ENCODE measurements at places on chromosomes 6 and 20.

DNA sequence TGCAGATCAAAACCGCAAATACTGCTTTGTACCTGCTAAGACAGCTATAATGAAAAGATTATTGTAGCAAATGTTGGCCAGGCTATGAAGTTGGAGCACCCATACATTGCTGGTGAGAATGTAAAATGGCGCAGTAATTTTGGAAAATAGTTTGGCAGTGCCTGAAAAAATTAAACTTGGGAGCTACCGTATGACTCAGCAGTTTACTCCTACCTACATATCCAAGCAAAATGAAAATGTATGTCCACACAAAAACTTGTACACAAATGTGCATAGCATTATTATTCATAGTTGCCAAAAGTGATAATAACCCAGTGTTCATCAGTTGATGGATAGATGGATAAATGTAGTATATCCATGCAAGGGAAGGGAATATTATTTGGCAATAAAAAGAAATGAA lies 13.3 kb downstream of the DSTN start:
- no peak for DNase-seq

GRCh38 chr6:5403609-5404008 lies 142.3 kb downstream of the FARS2 start:
- no peak for DNase-seq

- DNase-seq = peak; percentile 46
Observed at GRCh38 chr6:163392533-163392932, 22.0 kb upstream of the QKI start.

DNA sequence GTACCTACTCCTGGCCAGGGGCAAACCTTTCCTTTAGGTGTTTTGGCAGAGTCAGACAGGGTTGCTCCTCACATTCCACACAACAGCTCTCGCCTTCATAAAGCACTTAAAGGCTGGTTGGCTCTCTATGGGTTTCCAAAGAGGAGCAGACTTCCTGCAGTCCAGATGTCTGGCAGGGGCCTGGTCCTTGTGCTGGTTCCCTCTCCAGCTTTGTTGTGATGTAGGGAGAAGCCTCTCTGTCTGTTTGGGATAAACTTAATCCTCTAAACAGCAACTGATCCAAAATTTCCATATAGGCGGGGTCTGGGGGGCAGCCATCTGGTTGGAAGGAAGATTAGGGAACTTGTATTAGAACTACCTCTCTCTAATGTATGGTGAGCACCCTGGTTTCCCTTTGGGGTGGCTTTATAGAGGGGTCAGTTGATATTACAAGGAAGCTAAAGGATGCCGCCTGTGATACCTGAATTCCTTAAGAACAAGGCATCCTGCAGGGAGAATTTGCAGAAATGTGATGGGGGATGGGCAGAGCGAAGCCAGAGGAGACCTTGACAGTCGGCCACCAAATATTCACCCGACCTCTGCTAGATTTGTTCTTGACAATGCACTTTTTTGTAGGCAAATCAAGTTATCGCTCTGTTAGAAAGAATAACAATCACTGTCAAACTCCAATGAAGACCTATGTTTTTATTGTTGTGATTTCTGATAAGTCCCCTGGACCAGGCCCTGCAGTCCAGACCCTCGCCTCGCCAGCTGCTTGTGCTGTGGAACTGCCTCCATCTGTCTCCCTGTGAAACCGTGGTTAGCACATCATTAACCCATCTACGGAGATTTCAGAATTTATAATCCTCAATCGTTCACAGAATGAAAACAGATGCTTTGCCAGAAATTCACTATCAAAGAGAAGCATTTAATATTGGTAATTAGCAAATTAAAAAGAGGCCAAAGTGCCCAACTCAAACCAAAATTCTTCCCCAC lies 94.0 kb upstream of the RALGAPA2 start:
- DNase-seq = no peak

DNA sequence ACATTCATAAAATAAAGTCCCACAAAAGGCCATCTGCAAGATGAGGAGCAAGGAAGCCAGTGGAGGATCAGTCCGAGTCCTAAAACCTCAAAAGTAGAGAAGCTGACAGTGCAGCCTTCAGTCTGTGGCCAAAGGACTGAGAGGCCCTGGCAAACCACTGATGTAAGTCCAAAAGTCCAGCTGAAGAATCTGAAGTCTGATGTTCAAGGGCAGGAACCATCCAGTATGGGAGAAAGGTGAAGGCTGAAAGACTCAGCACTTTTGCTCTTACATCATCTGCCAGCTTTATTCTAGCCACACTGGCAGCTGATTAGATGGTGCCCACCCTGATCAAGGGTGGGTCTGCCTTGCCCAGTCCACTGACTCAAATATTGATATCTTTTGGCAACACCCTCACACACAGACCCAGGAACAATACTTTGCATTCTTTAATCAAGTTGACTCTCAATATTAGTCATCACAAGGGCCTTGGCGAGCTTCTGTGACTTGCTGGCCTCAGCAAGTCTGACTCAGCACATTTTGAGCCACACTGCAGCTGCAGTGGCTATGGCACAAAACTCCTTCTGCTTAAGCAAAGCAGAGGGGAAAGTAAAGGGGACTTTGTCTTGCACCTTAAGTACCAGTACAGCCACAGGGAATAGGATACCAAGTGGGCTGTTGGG lies 1370.3 kb upstream of the CITED2 start:
- no peak for DNase-seq

- no peak for DNase-seq
Observed at GRCh38 chr20:24966317-24967012, 17.4 kb downstream of the CST7 start.

DNA sequence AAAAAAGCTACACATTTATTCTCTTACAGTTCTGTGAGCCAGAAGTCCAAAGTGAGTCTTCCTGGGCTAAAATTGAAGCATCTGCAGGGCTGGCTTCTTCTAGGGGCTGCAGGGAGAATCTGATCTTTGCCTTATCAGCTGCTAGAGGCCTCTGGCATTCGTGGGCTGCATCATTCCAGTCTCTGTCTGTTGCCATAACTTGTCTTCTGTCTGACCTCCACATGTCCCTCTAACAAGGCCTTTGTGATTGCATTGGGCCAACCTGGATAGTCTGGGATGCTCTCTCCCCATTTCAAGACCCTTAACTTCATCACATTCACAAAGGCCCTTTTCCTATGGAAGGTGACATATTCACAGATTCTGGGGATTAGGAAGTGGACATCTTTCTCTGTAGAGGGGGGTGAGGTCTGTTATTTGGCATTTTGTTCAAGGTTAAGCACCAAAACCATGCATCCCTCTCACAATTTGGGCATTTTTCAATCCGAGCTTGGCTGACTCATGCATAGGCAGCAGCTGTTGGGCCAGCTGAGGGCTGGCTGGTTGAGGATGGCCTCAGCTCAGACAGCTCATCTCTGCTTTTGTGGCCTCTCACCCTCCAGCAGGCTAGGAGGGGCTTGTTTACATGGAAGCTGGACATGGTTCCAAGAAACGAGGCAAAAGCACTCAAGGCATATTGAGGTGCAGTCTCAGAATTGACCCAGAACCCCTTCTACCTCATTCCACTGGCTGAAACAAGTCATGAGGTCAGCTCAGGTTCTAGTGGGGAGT lies 116.1 kb upstream of the NXT1 start:
- no peak for DNase-seq

- DNase-seq = no peak
Observed at GRCh38 chr6:108730635-108731515, 117.3 kb upstream of the ARMC2 start.

- DNase-seq = no peak
Observed at GRCh38 chr6:116192786-116193185, 61.1 kb downstream of the TSPYL4 start.

- peak; percentile 45 for DNase-seq
Observed at GRCh38 chr6:41780551-41781365, at the start of gene PRICKLE4. Gene PRICKLE4 (plus strand): TSS chr6:41780782. CDS start chr6:41783474, 2,692 bp downstream.

- peak; percentile 99 for DNase-seq
Observed at GRCh38 chr20:50731055-50731929, at the start of gene PARD6B. Gene PARD6B (plus strand): TSS chr20:50731580. CDS start chr20:50731787, 207 bp downstream.

- DNase-seq = no peak
Observed at GRCh38 chr6:79384845-79385244, 150.4 kb upstream of the HMGN3 start.

GRCh38 chr6:98847416-98847778 lies 13.0 kb downstream of the POU3F2 start:
- DNase-seq = no peak

DNA sequence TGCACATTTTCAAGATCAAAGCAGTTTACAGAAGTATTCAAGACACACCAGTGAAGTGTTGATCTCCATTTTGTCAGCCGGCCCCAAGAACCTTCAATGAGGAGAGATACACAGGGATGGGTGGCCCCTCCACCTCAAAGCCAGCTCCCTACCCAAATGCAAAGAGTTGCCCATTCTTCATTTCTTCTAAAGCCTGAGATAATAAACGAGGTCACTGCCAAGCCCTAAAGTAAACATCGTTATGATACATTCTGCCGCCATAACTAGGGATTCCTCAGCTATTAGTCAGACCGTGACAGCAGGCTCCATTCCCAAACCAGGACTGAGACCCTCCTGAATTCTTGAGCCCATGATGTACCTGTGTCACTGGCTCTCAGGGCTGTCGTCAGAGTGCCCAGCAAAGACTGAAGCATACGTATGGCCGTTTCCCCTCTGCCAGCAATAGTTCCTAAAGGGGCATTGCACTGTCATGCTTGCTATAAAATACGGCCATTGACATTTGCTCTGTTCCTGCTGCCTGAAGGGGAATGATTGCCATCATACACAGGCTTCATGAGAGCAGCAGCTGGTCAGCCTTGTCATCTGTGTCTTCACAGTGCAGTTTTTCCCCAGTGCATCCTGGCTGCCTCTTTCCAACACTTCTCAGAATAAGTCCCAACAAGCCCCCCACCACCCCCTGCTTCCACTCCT lies 41.7 kb downstream of the ISM1 start:
- DNase-seq = peak; percentile 24

GRCh38 chr20:14441201-14441600 lies 103.8 kb upstream of the FLRT3 start:
- DNase-seq = no peak

DNA sequence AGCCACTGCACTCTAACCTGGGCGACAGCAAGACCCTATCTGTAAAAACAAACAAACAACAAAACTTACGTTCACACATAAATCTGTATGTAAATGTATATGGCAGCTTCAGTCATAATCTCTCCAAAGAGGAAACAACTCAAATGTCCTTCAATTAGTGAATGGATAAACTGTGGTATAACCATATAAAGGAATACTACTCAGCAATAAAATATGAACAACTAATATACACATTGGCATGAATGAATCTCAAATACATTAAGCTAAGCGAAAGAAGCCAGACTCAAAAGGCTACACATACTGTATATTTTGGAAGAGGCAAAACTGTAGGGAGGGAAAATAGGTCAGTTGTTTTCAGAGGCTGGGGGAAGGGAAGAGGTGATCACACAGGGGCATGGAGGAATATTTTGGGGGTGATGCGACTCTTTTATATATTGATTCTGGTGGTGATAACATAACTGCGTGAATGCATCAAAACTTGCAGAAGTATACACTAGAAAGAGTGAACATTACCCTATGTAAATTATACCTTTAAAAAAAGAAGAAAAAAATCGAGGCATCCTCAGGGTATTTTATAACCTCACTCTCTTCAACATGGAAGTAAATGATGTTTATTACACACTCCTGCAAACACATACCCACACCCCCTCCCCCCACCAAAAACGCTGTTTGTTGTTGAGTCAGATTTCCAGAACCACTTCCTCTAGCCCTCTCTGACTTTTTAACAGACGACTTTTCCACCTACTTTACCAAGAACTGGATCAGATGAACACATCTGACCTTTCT lies 115.2 kb upstream of the RNF24 start:
- no peak for DNase-seq

DNA sequence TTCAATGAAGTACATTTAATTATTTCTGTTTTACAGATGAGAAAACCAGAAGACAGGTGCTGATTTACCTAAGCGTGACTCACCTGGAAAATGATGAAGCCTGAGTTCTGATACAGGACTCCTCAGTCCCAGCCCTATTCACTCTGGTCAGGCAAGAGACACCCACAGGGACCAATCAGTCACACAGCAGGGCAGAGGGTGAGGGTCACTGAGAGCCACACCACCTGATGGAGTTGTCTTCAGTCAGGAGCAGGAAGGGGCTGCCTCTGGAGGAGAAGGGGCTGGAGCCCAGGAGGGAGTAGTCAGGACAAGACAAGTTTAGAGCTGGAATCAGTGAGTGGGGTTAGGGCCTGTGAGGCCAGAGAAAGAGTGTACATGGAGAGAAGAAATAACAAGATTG lies 251.2 kb upstream of the MOCS1 start:
- DNase-seq = no peak

GRCh38 chr20:19880256-19881079 lies 122.4 kb downstream of the RIN2 start:
- no peak for DNase-seq

GRCh38 chr6:91193446-91193845 lies 606.6 kb upstream of the MAP3K7 start:
- no peak for DNase-seq

DNA sequence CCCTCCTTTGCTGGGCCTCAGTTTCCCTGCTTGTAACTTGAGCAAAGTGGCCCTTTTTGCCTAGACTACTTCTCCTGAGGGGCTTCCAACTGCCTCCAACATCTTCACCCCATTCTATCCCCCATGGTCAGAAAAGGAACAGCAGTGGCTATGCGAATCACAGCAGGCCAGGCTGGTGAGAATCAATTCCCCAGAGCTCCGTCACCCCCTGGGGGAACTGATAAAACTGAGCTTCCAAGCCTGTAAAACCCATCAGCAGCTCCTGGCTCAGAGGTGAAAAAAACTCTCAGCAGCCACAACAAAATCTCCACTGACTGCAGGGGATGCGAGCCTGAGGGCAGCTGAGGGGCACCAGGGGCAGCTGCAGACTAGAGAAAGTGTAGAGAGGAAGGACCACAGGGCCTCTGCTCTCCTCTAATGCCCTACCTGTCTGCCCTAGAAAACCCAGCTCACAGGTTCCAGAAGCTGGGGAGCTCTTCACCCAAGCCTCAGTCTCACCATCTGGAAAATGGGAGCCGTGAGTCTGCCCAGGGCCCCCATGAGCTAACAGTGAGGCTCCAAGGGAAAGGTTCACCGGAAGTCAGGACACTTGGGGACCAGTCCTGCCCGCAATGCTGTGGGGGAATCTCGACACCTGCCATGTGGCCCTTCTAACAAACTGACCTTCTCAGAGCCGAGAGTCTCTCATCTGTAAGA lies 120.6 kb downstream of the GRM4 start:
- no peak for DNase-seq

DNA sequence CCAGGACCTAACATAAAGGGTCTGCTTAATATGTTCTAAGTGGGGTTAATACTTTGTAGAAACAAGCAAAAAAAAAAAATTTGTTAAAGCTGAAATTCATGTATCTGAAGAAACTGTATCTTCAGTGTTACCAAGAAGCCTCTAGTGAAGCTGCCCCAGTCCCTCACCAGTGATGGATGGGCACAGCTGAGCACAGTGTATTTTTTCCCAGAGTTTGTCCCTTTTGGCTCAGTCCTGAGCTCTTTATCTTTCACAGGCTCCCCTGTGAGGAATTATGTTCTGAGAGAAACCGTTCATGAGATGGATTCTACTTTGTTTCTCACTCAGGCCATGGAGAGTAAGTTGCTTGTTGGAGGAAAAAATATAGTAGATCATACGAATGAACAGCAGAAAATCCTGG lies 38.4 kb downstream of the KIF3B start:
- DNase-seq = no peak

- DNase-seq = no peak
Observed at GRCh38 chr6:51827580-51827979, 259.8 kb downstream of the PKHD1 start.

GRCh38 chr20:53331151-53331973 lies 262.3 kb downstream of the ZNF217 start:
- no peak for DNase-seq
